ENCODE measurements at places on chromosomes 1 and 21. TPM values are rescaled to one million over a fixed set of nuclear protein-coding genes. Genes with fewer than 3 reads are reported as not detected.

Gene TSSK3
- 0.79 TPM for total RNA-seq

Gene PLOD1
- total RNA-seq = 93.9 TPM

GRCh38 chr1:221527886-221528624 lies 213.8 kb downstream of the DUSP10 start:
- DNase-seq = no peak

GRCh38 chr1:186409091-186409490 lies 33.5 kb downstream of the ODR4 start:
- no peak for DNase-seq

GRCh38 chr1:116330342-116330652 lies 42.7 kb upstream of the ATP1A1 start:
- no peak for DNase-seq

DNA sequence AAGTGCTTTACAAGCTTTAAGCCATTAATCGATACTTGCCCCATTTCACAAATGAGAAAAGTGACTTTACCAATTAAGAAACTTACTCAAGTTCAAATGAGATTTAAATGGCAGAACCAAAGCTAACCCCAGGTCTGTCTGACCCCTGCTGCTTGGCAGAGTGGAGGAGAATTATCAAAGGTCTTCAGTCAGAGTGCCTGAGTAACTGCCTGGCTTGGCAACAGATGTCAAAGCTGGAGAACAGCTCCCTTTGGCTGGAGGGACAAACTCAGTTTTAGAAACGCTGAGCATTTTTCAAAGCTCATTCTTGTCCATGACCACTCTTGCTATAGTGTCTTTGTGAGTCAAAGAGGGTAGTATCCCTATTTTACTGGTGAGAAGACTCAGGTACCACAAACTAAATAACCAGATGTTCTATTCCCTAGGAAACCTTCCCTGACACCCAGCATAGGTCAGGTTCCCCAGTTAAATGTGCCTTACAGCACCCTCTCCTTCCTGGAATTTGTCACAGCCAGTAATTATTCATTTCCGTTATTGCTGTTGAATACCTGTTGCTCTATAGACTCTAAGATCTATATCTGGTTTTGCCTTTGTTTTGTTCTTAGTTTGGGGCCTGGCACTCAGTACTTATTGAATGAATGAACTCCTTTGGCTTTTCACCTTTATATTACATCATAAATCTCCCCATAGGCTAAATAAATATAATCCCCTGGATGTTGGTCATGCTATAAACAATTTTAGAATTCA lies 5.0 kb upstream of the BCAR3 start:
- DNase-seq = no peak

GRCh38 chr1:60213253-60213652 lies 139.7 kb upstream of the C1orf87 start:
- DNase-seq = no peak

Measured in urinary bladder (tissue), 4 donors.